Activated CD8-positive, alpha-beta memory T cell treated with anti-CD3 and anti-CD28 coated beads, Interleukin-2, amount 10 ng/mL, durations not matched to agents 7 days and 5 days (primary cell): ENCODE measurements at places on chromosomes 1 and 21. TPM values are rescaled to one million over a fixed set of nuclear protein-coding genes. Genes with fewer than 3 reads are reported as not detected.

The OR2L5 gene
- total RNA-seq = not detected

The PBX1 gene
- not detected for total RNA-seq

The TMEM269 gene
- not detected for total RNA-seq

The CFHR5 gene
- total RNA-seq = not detected

The PODN gene
- not detected for total RNA-seq

The ALX3 gene
- not detected for total RNA-seq

The NUP210L gene
- not detected for total RNA-seq

The FCMR gene
- total RNA-seq = 33.0 TPM

The HJV gene
- not detected for total RNA-seq
